ENCODE measurements at places on chromosomes 16 and 17.

DNA sequence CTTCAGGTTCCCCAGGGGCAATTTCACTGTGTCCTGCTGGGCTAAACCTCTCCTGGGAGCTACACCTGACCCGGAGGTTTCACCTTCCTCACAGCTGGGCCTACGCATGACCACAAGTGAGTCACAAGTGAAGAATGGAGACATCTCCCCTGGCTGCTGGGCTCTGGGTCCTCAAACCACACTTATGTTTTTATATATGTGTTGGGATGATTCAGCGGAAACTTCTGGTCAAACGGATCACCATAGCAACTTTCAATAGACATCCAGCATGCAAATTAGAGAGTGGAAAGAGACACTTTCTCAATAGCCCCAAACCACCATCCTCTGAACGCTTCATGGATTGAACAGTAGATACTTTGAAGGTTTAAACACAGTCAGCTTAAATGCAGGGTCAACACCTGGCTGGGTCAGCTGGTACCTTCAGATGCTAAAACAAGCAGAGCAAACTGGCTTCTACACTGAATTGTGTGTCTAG, 28.0 kb upstream of the MAF start:
- DNase-seq: no peak

DNA sequence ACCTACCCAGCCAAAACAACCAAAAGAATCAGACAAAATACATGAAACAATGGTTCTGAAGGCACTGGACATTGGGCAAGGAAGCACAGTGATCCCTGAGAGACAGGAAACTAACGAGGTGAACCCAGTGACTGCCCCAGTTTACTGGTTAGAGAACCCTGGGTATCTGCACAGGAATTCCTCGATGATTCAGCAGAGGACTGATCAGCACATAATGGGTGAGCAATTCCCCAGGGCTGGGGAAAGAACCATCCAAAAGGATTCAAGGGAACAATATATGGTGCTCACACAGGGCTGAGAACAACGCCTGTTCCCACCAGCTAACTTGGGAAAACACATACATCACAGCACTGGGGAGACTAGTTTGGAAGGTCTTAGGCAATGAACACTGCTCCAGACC, 167.2 kb downstream of the PARN start:
- no peak for DNase-seq

DNA sequence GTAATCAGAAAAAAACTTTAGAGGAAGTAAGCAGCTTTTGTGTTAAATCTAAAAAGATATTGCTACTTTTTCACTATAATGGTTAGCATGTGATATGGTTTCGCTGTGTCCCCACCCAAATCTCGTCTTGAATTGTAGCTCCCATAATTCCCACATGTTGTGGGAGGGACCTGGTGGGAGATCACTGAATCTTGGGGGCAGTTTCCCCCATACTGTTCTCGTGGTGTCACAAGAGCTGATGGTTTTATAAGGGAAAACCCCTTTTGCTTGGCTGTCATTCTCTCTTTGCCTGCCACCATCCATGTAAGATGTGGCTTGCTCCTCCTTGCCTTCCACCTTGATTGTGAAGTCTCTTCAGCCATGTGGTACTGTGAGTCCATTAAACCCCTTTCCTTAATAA, 117.1 kb downstream of the KCNJ2 start:
- no peak for DNase-seq

- DNase-seq: no peak
Observed at GRCh38 chr16:15055141-15056053, 477 bp downstream of the NTAN1 start.

DNA sequence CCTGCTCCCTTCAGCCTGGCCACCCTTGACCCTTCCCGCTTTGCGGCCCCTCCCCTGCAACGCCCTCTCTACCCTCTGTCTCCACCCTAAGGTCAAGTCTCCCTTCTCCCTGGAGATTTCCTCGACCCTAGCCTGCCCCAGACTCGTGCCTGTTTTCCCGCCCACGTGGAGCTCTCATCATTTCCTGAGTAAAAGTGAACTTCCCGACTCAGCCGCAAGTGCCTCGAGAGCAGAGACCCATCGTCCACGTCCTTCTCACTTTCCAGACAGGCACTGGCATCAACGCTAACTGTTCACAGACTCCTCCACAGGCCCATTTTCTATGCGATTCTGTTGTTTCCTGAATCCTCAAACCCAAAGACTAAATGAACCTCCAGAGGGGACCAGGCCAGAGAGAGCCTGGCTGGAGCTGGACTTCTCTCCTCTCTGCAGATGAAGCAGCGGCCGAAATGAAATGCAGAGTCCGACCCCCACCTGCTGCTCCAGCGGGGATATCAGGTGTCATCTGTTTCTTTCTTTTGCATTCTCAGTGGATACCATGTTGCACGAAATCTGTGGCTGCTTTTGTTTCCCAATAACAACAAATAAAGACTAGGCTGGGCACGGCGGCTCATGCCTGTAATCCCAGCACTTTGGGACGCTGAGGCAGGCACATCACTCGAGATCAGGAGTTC, 52.5 kb downstream of the RTN4RL1 start:
- no peak for DNase-seq

DNA sequence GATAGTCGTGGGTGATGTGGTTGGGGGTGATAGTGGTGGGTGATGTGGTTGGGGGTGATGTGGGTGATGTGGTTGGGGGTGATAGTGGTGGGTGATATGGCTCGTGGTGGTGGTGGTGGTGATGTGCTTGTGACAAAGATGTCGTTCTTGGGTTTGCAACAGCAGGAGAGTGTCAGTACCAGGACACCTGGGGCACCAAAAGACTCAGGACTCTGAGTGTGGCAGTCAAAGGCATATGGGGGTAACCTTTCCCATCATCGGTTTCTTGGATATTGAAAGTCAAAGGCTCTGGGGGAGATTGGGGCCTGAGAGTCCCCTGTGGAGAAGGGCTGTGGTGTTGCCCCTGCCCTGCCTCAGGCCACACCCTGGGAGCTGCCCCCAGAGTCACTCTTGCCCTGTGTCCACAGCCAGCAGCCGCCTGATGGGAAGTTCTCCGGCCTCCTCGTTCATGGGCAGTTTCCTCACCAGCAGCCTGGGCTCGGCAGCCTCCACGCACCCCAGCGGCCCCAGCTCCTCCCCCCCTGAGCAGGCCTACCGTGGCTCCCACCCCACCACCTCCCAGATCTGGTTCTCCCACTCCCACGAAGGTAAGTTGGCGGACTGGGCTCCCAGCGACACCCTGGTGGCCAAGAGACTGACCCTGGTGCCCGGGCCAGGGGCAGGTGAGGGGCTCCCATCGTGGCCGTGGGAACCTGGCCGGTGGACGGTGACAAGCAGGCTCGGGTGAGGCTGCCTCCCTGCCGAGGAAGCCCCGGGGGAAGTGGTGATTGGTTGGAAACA, 31.3 kb downstream of the BAHCC1 start:
- DNase-seq: no peak

- no peak for DNase-seq
Observed at GRCh38 chr16:5450409-5451104, 353.0 kb upstream of the EEF2KMT start.

GRCh38 chr17:1533661-1534325, 17.4 kb upstream of the INPP5K start:
- DNase-seq: no peak

DNA sequence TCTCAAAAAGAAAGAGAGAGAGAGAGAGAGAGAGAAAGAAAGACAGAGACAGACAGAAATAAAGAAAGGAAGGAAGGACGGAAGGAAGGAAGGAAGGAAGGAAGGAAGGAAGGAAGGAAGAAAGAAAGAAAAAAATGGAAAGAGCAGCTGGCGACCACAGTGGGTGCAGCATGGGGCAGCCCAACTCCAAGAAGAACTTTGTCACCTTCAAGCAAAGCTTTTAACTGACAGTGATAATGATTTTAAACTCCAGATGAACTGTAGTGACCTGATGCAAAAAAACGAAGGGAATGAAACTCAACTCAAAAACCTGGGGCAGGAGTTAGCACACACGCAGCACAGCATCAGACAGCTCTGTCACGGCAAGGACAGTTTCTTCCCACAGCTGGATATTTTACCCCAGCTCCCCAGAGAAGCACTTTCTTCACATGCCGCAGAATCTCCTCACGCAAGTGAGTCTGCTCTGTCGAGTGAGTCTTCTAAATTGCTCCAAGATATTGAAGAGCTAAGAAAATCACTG, 5.0 kb upstream of the ARHGAP17 start:
- no peak for DNase-seq

DNA sequence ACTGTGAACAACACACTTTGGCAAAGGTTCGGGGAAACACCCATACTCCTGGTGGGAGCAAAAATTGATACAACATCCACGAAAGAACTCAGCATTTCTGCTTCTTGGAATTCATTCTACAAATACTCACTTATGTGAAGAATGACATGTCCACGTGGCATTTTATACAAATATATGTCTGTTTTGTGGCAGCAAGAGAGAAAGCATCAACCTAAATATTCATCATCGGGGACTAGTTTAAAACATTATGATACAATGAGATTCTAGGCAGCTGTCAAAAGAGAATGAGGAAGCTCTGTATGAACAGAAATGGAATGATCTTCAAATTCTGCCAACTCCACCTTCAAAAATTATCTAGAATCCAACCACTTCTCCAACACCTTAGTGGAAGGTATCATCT, 25.7 kb upstream of the ALOX15 start:
- DNase-seq: no peak

DNA sequence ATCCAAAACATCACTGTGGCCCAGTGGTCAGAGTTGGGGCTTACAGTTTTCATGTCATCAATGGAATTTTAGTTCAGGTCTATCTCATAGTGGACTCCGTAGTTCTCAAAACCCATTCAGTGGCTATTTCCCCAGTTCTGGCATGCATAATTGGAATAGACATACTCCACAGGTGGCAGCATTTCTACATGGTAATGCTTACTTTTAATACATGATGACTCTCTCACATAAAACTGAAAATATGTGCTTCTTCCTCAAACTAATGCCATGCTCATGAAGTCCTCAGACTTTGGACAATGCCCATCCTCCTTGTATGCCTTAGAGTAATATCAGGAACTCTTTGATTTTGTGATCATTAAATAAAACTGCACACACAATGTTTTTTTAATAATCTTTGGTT, 857.4 kb upstream of the GOT2 start:
- no peak for DNase-seq

DNA sequence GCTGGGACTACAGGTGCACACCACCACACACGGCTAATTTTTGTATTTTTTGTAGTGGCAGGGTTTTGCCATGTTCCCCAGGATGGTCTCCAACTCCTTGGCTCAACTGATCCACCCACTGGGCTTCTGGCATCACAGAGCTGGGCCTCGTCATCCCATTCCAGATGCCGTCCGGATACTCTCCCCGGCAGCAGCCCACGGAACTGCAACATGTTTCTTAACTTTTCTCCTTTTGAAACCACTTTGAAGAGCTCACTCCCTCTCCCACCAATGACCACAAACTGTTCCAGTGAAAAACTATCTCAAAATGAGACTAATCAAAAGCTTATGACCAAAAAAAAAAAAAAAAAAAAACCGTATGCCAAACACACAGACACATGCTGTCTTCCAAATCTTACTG, 17.6 kb downstream of the PEMT start:
- no peak for DNase-seq

GRCh38 chr16:70753228-70753627, 47.7 kb downstream of the VAC14 start:
- no peak for DNase-seq

DNA sequence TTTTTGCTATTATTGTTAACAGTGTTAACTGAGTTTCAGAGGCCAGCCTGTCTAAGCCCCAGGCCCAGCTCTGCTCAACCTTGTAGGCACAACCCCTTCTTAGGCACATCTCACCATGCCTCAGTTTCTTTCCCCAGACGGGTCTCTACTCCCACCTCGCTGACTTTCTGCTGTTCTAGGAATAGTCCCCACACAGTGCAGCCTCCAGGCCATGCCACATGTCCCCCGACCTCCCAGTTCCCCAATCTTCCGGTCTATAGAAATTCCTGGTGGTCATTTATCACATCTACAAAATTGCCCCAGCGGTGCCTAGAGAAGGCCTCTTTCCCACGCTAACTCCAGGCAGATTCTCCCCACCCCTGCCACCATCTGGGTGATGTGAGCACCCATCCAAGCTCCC, 34.8 kb downstream of the ADGRG5 start:
- no peak for DNase-seq

GRCh38 chr16:87410530-87410929, 18.4 kb downstream of the MAP1LC3B start:
- DNase-seq: no peak

DNA sequence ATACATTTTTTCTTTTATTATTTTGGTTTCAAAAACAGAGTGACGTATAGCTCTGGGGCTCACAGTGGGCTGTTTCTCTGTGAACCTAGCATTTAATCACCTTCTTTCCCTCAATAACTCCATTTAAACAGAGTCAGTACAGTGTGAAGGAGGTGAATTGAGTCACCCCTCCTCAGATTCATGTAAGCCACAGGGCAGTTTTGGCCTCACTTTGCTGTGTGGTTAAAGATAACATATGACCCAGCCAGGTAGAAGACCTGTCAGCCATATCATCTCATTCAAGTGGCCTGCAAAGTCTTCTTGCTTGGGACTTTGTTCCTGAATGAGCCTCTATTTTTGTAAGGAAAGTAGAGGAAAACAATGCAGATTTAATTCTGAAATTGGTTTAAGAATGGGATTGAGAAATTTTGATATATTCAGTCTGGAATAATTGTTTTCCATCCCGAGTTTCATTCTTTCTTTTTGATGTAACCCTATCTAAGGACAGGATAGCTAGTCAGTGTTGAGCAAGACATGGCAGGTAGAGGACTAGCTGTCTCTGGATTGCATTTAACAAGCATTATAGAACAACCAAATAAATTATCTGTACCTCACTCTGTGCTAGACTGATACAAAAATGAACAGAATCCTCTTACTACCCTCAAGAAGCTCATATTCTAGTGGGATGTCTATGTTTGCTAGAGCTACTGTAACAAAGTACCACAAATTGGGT, 13.1 kb downstream of the MAP2K6 start:
- no peak for DNase-seq

DNA sequence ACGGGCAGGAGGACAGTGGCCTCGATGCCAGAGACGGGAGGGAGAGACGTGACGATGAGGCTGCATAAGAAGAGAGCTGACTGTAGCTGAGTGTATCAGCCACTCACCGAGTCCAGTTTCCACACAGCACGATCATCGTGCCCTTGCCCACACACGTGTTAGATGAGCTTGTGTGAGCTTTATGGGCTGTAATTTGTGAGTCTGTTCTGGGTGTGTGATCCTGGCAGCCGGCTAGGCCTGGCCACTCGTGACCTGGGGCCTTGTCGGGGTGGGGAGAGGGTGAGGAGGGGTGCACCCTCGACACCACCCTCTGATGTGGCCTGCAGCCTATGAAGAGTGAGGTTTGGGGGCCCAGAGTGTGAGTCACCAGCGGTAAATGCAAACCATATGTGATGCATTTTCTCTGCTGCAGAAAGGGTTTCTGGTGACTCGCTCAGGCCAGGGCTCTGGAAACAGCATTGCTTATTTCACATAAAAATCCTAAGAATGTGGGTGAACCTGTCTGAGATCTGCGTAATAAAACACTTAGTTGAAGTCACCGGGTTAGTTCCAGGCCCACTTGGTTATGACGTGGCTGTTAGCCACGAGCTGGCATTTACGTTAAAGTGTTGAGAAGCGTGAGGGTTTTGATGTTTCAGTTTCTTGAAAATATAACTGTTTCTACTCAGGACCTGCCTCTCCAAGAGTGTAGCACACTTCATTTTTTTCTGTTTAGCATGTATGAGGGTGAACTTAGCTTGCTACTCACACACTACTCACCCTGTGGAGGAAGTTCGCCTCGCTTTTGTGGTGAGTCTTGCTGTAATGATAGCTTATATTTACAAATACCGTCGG, 4.2 kb downstream of the METRNL start:
- peak; percentile 49 for DNase-seq

GRCh38 chr17:47735536-47736011, 2.5 kb downstream of the TBX21 start:
- no peak for DNase-seq

Data from BE2C (cell line).